ENCODE measurements at places on chromosomes 11 and 22.

DNA sequence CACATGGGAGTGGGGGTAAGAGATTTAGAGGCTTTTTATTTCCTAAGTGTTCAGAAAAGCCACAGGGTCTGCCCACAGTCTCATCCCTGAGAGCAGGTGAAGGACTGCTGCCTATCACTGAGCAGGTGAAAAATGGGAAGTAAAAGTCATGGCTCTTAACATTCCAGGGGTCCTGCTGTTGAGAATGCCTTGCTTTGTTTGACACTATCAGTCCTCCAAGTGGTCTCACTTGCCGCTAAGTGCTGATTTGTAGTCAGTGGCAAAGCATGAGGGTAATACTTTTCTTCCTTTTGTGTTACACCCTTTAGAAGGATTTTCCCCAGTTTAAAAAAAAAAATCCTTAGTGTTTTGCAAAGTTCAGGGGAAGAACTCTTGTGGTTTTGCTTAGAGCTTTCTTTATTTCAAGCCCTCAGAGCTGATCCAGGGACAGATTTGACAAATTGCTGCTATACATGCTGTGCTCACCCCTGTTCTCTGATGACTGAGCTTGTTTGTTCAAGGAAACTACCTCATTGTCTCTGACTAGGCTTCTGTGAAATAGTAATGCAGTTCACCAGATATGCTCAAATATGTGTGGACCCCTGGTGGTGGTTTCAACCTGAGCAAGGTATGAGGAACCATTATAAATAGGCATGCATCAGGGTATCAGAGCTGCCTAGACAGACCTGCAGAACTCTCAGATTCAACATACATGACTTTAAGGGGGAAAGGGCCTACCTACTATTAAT lies 141.0 kb downstream of the ARHGAP42 start:
- DNase-seq: no peak

GRCh38 chr22:17792854-17793434 lies 18.7 kb upstream of the BID start:
- DNase-seq: no peak

GRCh38 chr11:18490736-18491485 lies 35.3 kb downstream of the LDHAL6A start:
- DNase-seq: no peak

DNA sequence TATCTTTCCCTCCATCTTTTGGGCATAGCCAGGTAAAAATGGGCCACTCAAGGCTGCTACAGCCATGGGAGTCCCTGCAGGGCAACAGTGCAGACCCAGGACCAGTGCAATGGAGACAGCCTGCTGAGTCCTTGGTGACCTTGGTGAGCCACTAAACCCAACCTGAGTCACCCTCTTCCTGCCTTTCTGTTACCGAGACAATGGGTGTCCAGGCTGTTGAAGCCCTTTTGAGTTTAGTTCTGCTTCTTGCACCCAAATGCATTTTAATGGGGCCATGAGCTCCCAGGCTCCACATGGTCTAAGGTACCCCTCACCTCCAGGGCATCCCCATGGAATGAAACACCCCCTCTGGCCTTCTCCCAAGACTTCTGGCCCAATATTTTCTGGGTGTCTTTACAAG lies 874 bp upstream of the PLAAT4 start:
- no peak for DNase-seq

DNA sequence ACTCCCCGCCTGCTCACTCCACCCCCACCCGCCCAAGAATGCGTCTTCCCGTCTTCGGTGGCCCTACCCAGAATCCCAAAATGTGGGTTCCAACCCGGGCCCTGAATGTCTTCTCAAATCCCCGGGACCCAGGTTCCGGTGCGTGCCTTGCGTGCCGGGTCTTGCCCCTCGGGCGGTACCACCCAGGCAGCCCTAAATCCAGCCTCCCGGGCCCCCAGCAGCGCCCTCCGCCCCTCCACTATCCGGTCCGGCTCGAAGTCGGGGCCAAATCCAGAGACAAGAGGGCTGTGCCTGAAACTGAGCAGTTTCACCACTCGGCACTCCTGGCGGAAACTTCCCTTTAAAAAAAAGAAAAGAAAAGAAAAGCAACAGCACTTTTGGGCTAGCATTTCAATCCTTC lies 16.3 kb upstream of the CCT8L2 start:
- DNase-seq: no peak

DNA sequence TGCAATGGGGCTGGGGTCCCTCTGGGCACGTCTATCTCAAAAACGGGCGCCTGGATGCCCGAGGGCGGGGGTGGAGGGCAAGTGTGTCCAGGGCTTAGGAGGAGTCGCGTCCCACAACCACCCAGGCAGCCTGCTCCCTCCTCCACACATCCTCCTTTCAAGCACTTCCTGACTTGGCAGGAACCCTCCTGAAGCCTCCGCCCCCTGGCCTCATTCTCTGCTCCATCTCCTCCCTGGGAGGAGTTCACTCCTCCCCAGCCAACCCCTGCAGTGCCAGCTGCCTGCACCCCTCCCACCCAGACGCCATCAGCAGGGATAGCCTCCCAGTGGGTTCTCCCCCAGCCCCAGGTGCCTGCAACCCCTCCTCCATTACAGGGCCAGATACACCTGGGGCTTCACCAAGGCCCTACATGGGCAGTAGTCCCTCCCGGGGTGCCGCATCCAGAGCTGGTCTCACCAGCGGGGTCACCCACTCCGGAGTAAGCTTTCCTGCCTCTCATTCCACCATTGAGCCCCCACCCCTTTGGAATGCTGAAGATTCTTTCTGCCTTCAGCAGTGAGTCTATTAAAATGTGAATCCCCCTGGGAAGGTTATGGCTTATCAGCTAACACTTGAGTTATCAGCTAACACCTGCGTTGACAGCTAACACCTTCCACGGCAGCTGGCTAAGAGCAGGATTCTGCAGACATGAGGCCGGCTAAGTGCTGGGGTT lies 24.4 kb downstream of the RTN4R start:
- DNase-seq: no peak
